Dorsolateral prefrontal cortex (tissue), 122 donors: ENCODE measurements at places on chromosomes 13 and 19. TPM values are rescaled to one million over a fixed set of nuclear protein-coding genes. Genes with fewer than 3 reads are reported as not detected.

GRCh38 chr19:6925386-6925785, 38.0 kb downstream of the ADGRE1 start:
- DNase-seq = no peak

- DNase-seq = peak; percentile 86
Measured at GRCh38 chr19:48746738-48747575, at the start of gene IZUMO1. IZUMO1 (minus strand) TSS chr19:48746909; CDS start chr19:48745859, 1,050 bp downstream.

DNA sequence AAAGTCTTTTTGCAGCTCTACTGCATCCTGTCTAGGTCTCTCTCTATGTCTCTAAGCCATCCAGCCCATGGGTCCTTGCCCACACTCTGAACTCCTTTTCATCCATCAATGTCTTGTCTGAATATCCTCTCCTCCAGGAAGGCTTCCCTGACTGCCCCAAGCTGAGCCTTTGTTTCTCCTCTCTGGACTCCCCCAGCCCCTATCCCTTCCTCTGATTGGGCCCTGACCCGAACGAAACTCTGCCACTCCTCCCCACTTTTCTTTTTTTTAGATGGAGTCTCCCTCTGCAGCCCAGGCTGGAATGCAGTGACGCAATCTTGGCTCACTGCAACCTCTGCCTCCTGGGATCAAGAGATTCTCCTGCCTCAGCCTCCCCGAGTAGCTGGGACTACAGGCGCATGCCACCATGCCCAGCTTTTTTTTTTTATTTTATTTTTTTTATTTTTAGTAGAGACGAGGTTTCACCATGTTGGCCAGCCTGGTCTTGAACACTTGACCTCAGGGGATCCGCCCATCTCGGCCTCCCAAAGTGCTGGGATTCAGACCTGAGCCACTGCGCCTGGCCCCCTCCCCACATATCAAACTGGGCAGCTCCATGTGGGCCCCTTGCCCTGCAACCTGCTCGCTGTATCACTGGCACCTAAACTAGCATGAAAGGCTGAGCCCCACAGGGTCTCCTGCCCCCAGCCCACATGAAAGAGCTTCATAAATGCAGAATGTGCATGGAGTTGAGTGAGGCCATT, 870 bp upstream of the UNC13A start:
- DNase-seq = no peak

GRCh38 chr13:113052971-113053370, 52.6 kb upstream of the F7 start:
- DNase-seq = peak; percentile 44

- no peak for DNase-seq
Measured at GRCh38 chr19:40089462-40089861, 1.3 kb downstream of the ZNF780A start.

DNA sequence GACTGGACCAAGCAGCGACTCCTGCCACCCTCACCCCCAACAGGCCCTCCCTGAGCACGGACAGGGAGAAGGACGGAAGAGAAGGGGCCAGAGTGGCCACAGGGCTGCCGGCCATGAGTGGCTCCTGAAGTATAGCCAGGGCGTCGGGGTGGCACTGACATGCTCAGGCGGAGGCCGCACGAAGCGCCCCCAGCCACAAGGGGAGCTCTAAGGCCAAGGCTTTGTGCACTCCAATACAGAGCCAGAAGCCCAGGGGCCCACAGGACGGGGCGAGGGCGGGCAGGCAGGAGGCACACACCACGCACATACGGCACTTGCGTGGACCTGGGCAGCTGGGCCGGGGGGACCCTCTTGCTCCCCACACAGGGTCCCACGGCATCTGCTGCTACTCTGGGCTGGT, 52.0 kb downstream of the KLF2 start:
- no peak for DNase-seq

- DNase-seq = no peak
Measured at GRCh38 chr19:741506-742131, 9.3 kb upstream of the MISP start.

DNA sequence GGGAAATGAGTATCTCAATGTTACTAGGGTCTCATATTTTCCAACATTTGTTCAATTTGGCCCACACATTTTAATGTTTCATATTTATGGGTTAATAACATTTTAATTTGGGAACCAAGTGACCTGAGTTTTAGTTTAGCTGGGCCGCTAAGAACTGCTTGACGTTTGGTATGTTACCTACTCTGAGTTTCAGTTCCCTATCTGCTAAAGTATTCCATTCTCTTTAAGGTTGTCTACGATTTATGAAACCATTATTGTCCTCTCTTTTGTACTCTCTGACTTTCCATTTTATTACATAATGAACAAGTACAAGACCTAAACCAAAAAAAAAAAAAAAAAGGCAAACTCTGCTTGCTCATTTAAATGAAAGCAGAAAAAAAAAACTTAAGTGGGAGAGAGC, 89.9 kb downstream of the FGF14 start:
- DNase-seq = no peak

DNA sequence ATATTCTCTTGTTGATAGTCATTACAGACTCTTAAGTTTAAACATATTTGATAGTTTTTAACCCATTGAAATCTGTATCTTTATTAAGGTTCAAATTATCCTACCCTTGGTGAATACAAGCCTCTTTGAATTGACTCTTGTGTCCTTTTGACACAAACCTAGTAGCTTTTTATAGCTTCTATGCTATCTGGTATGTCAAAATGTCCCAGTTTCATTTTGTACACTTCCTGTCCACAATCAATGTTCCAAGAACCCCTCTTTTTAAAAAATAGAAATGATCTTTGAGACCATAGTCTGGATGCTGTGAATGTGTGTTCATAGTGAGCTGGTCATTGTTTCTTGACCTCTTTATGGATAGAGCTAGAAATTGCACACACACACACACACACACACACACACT, 39.2 kb upstream of the FGF14 start:
- DNase-seq = no peak

- DNase-seq = no peak
Measured at GRCh38 chr13:34114581-34114980, 296.6 kb downstream of the RFC3 start.

- no peak for DNase-seq
Measured at GRCh38 chr19:19613506-19613905, 5.0 kb downstream of the PBX4 start.

GRCh38 chr13:111325941-111326620, 5.6 kb downstream of the TEX29 start:
- no peak for DNase-seq

DNA sequence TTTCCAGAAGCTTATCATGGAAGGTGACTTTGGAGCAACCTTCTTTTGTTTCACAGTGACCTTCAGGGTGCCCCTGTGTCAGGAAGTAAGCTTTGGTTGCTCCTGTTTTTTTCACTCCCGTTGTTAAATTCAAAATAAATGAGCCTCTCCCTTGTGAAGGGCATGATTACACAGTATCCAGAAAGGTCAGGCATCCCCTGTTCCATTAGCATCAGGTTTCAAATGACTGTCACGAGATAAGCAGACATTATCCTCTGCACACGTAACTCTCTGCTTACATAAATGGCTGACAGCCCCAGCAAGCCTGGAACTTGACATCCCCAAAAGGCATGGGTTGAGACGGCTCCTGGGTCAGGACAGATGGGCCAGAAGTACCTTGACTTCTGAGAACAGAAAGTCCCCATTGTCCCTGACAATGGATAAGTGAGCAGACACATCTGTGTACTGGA, 52.0 kb downstream of the RAB20 start:
- DNase-seq = no peak

- no peak for DNase-seq
Measured at GRCh38 chr19:47228937-47229675, 1.9 kb downstream of the BBC3 start.

GRCh38 chr19:1952635-1953034, 11.7 kb downstream of the CSNK1G2 start:
- DNase-seq = no peak

GRCh38 chr13:36888645-36889044, 31.4 kb downstream of the SMAD9 start:
- DNase-seq = no peak

DNA sequence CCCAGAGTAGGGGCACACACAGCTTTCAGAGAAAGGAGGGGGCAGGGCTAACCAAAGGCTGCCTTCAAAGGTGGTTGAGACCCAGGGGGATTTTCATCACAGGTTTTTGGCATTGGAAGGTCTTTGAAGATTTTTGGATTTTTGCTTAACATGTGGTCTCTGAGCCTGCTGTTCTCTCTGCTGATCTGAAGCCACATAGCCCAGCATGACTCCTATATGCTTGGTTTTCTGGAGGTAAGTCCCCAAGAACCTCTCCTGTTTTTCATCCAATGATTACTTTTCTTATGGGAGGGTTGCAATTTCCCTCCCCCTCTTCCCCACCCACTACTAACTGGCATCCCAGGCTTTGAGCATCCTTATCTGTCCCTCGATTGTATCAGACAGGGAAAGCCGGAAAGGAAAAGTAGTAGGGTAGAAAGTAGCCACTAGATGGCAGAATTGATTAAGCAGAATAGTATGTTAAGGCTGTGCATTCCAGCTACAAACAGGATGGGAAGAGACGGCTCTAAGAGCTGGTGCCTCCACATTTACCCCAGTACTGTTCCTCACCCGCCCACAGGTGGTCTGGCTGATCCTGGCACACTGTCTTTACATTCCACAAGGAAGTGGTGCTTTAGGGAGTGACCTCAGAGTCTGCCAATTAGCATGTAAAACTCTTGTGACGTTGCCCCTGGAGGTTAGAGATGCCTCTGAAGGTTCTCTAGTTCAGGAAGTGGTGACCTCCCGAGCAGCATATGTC, 218.9 kb upstream of the EDNRB start:
- no peak for DNase-seq

- no peak for DNase-seq
Measured at GRCh38 chr19:51297406-51297805, 14.0 kb upstream of the IGLON5 start.

- DNase-seq = no peak
Measured at GRCh38 chr13:21986602-21987001, 315.7 kb downstream of the FGF9 start.

- DNase-seq = no peak
Measured at GRCh38 chr13:102504002-102504401, 92.8 kb upstream of the TPP2 start.

GRCh38 chr13:103063376-103063775, 2.8 kb downstream of the SLC10A2 start:
- DNase-seq = no peak

DNA sequence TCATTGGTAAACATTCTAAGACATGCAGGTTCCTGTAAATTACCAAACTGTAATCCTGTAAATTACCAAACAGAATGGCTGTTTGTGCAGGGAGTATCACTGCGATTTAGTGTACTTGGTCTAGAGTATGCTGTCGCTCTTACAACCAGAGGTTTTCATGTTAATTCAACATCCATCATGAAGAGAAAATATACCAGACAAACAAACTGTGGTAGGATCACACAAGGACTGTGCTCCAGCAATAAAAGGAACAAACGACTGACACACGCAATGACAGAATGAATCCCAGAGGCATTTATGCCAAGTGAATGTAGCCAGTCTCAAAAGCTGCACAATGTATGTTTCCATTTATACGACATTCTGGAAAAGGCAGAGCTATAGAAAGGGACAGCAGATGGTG, 31.2 kb downstream of the RFX2 start:
- no peak for DNase-seq

- no peak for DNase-seq
Measured at GRCh38 chr13:35698911-35699576, 222.6 kb upstream of the MAB21L1 start.

DNA sequence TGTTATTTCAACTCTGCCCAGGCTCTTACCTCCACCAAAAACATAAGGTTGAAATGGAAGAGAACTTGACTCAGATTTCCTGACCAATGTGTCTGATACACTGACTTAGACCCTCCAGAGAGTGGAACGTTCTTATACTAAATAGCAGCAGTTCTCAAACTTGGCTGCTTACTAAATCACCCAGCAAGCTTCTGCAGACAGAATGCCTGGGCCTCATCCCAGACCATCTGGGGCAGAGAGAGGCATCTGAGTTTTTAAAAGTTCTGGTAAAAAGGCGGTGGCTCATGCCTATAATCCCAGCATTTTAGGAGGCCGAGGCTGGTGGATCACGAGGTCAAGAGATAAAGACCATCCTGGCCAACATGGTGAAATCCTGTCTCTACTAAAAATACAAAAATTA, 46.3 kb downstream of the NEK5 start:
- no peak for DNase-seq

- no peak for DNase-seq
Measured at GRCh38 chr19:51766461-51766860, 5.5 kb downstream of the FPR2 start.

DNA sequence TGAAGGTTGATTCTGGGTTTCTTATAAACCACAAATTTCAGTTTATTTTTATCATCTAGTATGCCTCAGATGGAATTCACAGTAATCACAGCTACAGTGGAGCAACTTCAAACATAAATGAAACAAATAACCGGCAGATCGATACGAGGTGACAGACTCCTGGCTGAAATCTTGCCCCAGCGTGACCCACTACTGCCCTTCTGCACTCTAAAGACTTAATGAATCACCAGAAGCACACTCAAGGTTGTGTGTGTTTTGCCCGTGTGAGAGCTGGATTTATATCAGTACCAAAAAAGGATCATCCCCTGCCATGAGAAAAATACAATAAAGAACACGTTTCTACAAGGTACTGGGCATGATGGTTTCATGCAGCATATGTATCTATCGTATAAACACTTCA, 161.7 kb downstream of the KLF12 start:
- no peak for DNase-seq

GRCh38 chr19:1189419-1189818, 15.4 kb upstream of the SBNO2 start:
- DNase-seq = no peak

DNA sequence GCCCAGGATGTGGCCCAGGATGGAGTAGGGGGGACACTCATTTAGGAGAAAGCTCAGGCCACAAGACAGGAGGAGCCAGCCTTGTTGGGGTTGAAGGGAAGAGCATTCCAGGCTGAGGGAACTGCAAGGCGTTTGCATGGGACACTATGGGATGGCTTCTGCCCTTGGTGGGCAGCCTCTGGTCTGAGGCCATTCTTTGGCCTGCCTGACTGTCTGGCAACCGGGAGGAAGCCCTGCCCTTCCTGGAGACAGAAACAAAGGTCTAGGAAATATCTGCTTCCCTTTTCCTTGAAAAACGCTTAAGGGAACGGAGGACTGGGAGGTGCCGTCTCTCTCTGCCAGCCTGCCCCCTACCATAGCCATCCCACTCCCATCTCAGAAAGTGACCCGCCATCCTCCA, 2.8 kb upstream of the ICAM1 start:
- no peak for DNase-seq

- DNase-seq = no peak
Measured at GRCh38 chr13:108963276-108963810, 333.9 kb downstream of the MYO16 start.

GRCh38 chr19:46785054-46785979, 3.1 kb downstream of the SLC1A5 start:
- DNase-seq = no peak

- no peak for DNase-seq
Measured at GRCh38 chr13:50676602-50677001, 166.9 kb downstream of the DLEU7 start.

GRCh38 chr19:53332484-53332883, 1.1 kb upstream of the ZNF845 start:
- DNase-seq = no peak

The CCL25 gene
- total RNA-seq = not detected

The ZNF723 gene
- not detected for total RNA-seq

The LILRB1 gene
- total RNA-seq = 8.4 TPM

The CA11 gene
- total RNA-seq = 301 TPM

The SWSAP1 gene
- total RNA-seq = 0.68 TPM

The LIM2 gene
- not detected for total RNA-seq

The ZNF667 gene
- total RNA-seq = 35.5 TPM

The CYP2A7 gene
- 0.93 TPM for total RNA-seq

The KLK14 gene
- total RNA-seq = 0.98 TPM

The ITM2B gene
- 504 TPM for total RNA-seq

The KRTDAP gene
- not detected for total RNA-seq

The NLRP11 gene
- total RNA-seq = not detected

The ZNF682 gene
- 7.6 TPM for total RNA-seq

The EPSTI1 gene
- 2.9 TPM for total RNA-seq

The ZNF135 gene
- total RNA-seq = 16.1 TPM

The MBD3L3 gene
- total RNA-seq = not detected
